Osteocyte (in vitro differentiated cells): ENCODE measurements at places on chromosomes 13 and 19. TPM values are rescaled to one million over a fixed set of nuclear protein-coding genes. Genes with fewer than 3 reads are reported as not detected.

GRCh38 chr19:2841855-2842574 lies 740 bp downstream of the ZNF555 start:
- DNase-seq: no peak

- DNase-seq: no peak
Observed at GRCh38 chr13:25018729-25019115, 77.2 kb upstream of the PABPC3 start.

DNA sequence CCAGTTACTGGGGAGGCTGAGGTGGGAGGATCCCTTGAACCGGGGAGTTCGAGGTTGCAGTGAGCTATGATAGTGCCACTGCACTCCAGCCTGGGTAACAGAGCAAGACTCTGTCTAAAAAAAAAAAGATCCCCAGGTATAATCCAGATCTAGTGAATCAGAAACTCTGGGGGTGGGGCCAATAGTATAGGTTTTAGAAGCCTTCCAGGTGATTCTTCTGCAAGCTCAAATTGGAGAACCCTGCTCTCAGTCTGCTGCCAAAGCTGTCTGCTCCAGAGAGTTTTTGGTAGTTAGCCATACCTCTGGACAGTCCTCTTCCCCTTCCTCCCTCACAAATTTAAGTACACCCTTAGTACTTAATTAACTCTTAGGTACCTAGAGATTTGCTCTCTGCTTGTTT lies 28.0 kb downstream of the SERP2 start:
- DNase-seq: no peak

GRCh38 chr19:51959791-51960190 lies 26.8 kb downstream of the ZNF350 start:
- no peak for DNase-seq

DNA sequence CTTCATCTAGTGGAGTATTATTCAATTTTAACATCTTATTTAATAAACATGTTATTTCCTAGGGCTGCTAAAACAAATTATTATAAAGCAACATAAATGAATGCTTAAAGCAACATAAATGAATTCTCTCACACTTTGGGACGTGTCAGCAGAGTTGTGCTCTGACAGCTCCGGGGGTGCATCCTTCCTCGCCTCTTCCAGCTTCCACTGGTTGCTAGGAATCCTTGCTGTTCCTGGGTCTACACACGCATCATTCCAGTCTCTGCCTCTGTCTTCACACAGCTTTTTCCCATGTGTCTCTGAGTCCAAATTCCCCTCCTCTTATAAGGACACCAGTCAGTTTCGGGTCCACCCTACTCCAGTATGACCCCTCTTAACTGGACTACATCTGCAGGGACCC lies 21.6 kb upstream of the SPATA13 start:
- DNase-seq: no peak

The NDUFA13 gene
- total RNA-seq: 372 and 376 TPM in 2 replicates
